ENCODE measurements at places on chromosomes 4 and X.
A peak's percentile ranks its signal among the peaks of the same experiment; 100 is the strongest.

- H3K4me1 ChIP-seq: no peaks in the 10 kb centered on the region
- no peak overlapping the region for H3K27ac ChIP-seq
- no peaks in the 10 kb centered on the region for H3K27me3 ChIP-seq
- no peaks in the 10 kb centered on the region for H3K36me3 ChIP-seq
Observed at GRCh38 chr4:71275570-71275969, 63.2 kb upstream of the SLC4A4 start.

DNA sequence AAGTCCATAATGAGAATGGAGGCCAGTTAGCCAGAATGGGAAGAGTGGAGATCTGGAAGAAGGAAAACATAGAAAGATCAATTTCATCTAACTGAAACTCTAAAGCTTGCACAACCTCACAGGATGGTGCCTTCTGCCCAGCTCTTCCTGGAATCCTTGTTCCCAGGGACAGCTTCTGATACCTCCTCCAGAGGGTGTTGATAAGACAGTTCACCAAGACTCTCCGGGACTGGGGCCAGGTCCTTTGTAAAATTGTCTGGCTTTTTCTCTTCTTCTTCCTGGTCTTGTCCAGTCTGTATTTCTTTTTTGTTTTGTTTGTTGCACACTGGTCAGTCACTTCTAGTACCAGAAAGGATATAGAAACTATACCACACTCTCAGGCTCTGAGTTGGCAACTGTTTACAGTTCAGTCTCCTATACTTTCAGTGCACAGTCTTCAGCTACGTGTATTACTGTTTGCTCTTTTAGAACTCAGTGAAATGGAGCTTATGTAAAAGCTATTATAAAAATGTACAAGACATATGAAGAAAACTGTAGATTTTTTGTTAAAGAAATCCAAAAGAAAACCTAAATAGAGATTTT, 142.8 kb upstream of the RPL34 start:
- H3K27ac ChIP-seq: no peak overlapping the region
- H3K36me3 ChIP-seq: no peaks in the 10 kb centered on the region
- H3K4me1 ChIP-seq: peaks cover 13% of the 10 kb centered on the region
- no peak overlapping the region for H3K4me3 ChIP-seq

GRCh38 chr4:30950737-30951136, 230.6 kb downstream of the PCDH7 start:
- no peaks in the 10 kb centered on the region for H3K27me3 ChIP-seq
- H3K36me3 ChIP-seq: no peaks in the 10 kb centered on the region
- no peak for DNase-seq
- H3K27ac ChIP-seq: no peak overlapping the region

DNA sequence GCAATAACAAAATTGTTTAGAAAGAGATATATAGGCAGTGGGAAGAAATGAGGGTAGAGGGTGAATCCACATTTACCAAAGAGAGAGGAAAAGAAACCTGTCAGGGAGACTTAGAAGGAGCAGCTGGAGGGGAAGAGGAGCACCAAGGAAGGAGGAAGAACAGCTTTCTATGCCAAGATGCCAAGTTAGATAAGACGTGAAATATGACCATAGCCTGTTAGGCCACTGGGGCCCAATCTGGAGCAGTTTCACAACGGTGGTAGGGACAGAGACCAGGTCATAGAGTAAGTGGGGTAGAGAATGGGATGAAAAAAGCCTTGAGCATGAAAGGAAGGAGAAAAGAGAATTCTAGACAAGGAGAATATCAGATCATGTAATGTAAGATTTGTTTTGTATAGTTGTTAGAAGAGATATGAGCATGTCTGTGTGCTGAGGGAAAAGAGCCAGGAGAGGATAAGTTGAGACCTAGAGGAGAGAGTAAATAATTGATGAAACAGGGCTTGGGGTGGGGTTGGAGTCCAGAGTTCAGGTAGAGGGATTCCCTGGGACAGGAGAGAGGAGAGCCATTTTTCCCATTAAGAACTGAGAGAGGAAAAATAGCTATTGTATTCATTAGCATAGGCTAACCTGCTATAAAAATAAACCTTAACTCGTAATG, 4.4 kb upstream of the SOWAHB start:
- peaks cover 25% of the 10 kb centered on the region for H3K27me3 ChIP-seq
- no peak overlapping the region for H3K27ac ChIP-seq
- H3K4me3 ChIP-seq: no peak overlapping the region
- peaks cover 5% of the 10 kb centered on the region for H3K4me1 ChIP-seq

GRCh38 chr4:73257651-73258435, 755 bp downstream of the ANKRD17 start:
- DNase-seq: peak; percentile 42
- H3K36me3 ChIP-seq: peaks cover 7% of the 10 kb centered on the region
- H3K4me1 ChIP-seq: peaks cover 30% of the 10 kb centered on the region
- no peaks in the 10 kb centered on the region for H3K27me3 ChIP-seq
- H3K27ac ChIP-seq: peak overlapping the region; percentile 99

- no peak for DNase-seq
Observed at GRCh38 chr4:94841864-94842221, 84.1 kb downstream of the BMPR1B start.
